ENCODE measurements at places on chromosomes 11 and 22. TPM values are rescaled to one million over a fixed set of nuclear protein-coding genes. Genes with fewer than 3 reads are reported as not detected.

The ARL2 gene
- total RNA-seq: 107 TPM

DNA sequence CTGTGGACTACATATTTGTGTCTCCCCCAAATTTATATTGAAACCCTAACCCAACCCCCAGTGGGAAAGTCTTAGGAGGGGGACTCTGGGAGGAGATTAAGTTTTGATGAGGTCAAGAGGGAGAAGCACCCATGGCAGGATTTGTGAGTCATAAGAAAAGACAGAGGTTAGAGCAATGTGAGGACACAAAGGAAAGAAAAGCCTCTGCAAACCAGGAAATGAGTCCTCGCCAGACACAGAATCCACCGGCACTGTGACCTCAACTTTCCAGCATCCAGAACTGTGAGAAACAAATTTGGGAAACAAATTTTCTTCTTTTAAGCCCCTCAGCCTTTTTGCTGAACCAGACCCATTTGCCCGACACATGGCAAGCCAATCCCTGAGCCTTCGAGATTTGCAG, 397.0 kb downstream of the NTM start:
- DNase-seq: no peak

DNA sequence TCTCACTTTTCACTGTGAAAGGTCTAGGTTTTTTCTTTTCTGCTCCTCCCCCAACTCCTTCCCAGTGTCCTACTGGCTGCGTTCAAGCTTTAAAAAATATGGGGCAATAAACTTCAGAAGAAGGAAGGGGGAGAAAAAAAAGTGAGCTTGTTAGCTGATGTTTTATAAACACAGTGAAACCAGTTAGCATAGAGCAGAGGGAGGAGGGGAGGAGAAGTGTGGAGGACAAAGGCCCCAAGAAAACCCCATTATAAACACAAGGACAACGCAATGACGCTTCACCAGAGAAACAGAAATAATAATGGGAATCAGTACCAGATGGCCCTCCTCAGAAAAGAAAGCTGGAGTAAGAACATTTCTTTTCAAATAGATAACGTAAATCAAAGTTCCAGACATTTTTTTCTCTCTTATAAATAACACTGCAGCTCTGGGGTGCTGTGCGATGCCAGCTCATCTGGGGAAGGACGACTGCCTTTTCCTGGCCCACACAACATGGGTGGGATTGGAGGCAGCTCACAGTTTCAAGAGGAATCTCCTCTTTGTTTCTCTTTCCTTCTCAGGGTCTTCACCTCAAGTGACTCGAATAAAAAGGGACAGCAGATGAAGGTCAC, 235.4 kb upstream of the NARS2 start:
- DNase-seq: no peak

- DNase-seq: peak; percentile 57
Measured at GRCh38 chr11:27485930-27486773, 13.6 kb upstream of the LGR4 start.

The TBX1 gene
- 0.50 TPM for total RNA-seq

- peak; percentile 83 for DNase-seq
Measured at GRCh38 chr22:46007003-46007847, 30.3 kb upstream of the WNT7B start.
